ENCODE measurements at places on chromosomes 3 and 15.

- no peaks in the 10 kb centered on the region for H3K27me3 ChIP-seq
- no peak for DNase-seq
- H3K4me3 ChIP-seq = no peak overlapping the region
- no peaks in the 10 kb centered on the region for H3K36me3 ChIP-seq
- H3K27ac ChIP-seq = no peak overlapping the region
Observed at GRCh38 chr3:149832086-149832485, 19.1 kb downstream of the RNF13 start.

DNA sequence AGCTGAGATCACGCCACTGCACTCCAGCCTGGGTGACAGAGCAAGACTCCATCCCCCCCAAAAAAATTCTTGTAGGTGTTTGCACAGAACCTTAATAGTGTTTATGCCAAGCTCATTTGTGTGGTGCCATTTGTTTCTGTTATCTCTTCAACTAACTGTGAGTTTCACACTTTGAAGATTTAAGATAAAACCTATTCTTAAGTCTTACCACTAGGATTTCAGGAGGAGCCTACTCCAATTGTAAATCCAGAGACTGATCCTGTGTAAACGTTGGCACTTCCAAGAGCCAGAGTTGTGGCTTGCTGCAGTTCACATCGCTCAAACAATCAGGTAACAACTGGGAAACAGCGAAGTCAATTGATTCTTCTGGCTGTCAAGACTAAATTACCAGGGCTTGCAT lies 242.4 kb upstream of the SATB1 start:
- H3K27me3 ChIP-seq = no peaks in the 10 kb centered on the region
- no peaks in the 10 kb centered on the region for H3K36me3 ChIP-seq
- no peak overlapping the region for H3K4me3 ChIP-seq
- no peak for DNase-seq
- no peaks in the 10 kb centered on the region for H3K4me1 ChIP-seq

DNA sequence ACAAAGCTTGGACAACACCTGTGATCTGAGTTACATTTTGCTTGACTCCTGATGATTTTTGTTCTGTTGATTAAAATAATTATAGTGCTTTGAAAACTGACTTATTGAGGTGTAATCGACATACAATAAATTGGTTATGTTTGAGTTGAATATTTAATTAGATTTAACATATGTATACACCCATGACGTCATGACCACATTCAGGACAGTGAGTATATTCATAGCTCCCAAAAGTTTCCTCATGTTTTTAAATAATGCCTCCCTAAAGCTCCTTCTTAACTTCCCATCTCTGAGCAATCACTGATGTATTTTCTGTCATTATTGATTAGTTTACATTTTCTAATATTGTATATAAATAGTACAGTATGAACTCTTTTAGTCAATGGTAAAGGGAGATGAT lies 801.2 kb downstream of the PDCD6IP start:
- H3K4me1 ChIP-seq = no peaks in the 10 kb centered on the region
- no peak overlapping the region for H3K27ac ChIP-seq
- DNase-seq = no peak
- H3K36me3 ChIP-seq = no peaks in the 10 kb centered on the region

DNA sequence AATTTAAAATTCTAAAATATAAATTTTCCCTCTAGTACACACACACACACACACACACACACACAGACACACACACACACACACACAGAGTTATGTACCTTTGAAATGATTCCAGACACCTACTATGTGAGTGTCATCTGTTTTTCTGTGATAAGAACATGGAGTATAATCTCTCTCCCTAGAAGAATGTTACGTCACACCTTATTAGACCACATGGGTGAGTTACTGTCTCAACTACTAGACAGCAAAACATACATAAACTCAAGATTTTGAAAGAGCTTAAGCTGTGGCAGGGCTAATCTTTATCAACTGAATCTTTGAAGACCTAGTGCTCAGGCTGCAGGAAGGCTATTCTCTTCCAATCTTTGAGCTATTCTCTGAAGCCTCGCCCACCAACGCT lies 385.9 kb upstream of the BCHE start:
- no peaks in the 10 kb centered on the region for H3K4me1 ChIP-seq
- no peaks in the 10 kb centered on the region for H3K36me3 ChIP-seq
- H3K4me3 ChIP-seq = no peak overlapping the region
- no peak for DNase-seq
- H3K27me3 ChIP-seq = no peaks in the 10 kb centered on the region
- H3K27ac ChIP-seq = no peak overlapping the region

DNA sequence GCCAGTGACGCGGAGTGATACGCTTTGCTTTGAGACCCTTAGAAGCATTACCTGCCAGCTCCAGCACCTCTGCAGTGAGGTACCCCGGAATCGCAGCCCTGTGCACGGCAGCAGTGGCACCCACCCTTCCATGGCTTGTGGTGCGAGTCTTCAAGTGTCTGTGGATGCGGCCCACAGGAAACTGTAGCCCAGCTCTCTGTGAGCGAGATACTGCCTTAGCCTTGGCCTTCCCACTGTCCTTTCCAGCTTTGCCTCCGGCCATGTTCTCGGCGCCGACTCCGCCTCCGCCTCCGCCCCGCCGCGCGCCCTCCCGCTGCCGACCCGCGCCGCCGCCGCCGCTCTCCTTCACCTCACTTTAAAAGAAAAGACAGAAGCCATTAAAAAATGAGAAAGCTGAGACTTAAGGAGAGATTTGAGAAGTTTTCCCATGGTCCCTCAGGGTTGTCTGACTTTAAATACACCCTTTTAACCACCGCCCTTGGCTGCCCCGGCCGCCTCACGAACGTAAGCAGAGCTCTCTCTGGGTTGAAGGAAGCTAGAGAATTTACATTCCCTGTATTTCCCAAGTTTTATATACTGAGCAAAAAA lies 78.5 kb upstream of the FAM174B start:
- H3K36me3 ChIP-seq = no peaks in the 10 kb centered on the region
- H3K27me3 ChIP-seq = no peaks in the 10 kb centered on the region
- H3K4me1 ChIP-seq = no peaks in the 10 kb centered on the region
- DNase-seq = no peak
- peak overlapping the region; percentile 32 for H3K27ac ChIP-seq

DNA sequence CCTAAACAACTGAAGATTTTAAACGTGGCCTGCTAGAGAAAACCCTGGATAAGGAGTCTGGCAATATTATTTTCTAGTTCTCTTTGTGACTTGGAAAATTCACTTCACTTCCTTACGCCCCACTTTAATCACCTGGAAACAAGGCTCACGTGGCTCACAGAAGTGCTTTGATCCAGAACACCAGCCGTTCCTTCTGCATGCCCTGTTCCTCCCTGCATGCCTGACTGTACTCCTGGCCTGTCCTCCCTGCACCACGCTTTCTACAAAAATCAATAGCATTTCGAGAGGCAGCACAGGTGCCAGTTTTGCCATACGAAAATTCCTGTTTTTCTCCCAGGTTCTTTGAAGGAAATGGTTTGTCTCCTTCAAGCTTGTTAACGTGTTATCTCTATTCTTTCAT lies 474.2 kb upstream of the RGMA start:
- no peaks in the 10 kb centered on the region for H3K36me3 ChIP-seq
- H3K27ac ChIP-seq = no peak overlapping the region
- no peak overlapping the region for H3K4me3 ChIP-seq
- H3K27me3 ChIP-seq = no peaks in the 10 kb centered on the region

DNA sequence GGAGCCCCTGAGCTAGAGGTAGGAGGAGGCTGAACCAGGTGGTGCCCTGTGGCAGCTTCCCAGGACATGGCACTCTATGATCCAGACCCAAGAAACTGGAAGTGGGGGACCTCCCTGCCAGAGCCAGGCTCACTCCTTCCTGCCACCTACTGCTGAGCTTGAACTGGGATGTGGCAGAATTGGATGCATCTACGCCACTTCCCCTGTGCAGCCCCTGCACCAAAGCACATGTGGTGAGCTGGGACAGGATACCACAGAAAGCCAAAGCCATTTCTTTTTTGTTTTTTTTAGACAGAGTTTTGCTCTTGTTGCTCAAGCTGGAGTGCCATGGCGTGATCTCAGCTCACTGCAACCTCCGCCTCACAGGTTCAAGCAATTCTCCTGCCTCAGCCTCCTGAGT lies 518.0 kb upstream of the PPP2R3A start:
- H3K4me3 ChIP-seq = no peak overlapping the region
- DNase-seq = no peak
- H3K4me1 ChIP-seq = no peaks in the 10 kb centered on the region
- H3K27me3 ChIP-seq = no peaks in the 10 kb centered on the region

- no peak overlapping the region for H3K4me3 ChIP-seq
- no peaks in the 10 kb centered on the region for H3K27me3 ChIP-seq
- H3K4me1 ChIP-seq = no peaks in the 10 kb centered on the region
- H3K27ac ChIP-seq = no peak overlapping the region
Observed at GRCh38 chr15:63603516-63603915, 6.3 kb downstream of the FBXL22 start.

DNA sequence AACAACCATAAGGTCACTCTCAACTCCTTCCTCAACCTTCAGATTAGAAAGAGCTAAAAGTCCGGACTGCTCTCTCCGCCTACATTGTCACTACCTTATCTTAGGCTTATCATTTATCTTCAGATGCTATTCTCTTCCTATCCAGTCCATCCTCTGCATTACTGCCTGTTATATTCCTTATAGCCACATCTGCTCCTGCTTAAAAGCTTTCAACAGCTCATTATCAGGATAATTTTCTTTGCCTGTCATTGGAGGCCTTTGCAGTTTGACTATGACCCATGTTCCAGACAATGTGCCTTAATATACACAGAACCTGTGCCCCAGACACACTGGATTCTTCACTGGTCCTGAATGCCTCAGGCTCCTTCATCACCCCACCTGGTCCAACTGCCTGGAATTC lies 184.1 kb upstream of the SETMAR start:
- H3K4me1 ChIP-seq = no peaks in the 10 kb centered on the region
- no peaks in the 10 kb centered on the region for H3K27me3 ChIP-seq
- H3K36me3 ChIP-seq = no peaks in the 10 kb centered on the region
- DNase-seq = no peak
- no peak overlapping the region for H3K27ac ChIP-seq

DNA sequence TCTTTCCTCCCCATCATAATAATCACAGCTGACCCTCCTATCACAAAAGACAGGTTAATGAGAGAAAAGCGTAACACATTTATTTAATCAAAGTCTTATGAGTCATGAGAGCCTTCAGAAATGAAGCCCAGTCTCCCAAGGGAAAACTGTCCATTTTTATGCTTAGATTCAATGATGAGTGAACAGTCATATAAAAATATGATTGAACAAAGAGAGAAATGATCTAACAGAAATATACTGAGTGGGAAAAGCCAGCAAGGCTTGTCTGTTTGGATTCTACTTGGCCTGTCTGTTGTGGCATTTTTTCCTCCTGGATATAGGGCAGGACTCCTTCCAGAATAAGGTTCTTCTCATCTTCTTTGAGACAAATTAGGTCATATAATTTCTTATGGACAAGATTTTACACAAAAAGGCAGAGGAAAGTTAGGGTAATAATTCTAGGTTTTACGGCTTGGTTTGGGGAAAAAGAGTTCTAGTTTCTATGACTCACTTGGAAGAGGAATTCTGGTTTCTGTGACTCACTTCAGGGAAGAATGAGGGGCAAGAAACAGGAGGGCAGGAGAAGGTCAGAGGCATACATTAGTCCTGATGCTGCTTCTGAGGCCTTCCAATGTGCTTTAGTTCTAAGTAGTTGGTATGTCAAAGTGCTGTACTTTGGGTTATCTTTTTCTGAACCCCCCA lies 534.2 kb downstream of the ZIC1 start:
- no peak overlapping the region for H3K27ac ChIP-seq
- H3K36me3 ChIP-seq = no peaks in the 10 kb centered on the region
- H3K4me1 ChIP-seq = no peaks in the 10 kb centered on the region

- no peaks in the 10 kb centered on the region for H3K27me3 ChIP-seq
- H3K27ac ChIP-seq = peak overlapping the region; percentile 68
- no peaks in the 10 kb centered on the region for H3K36me3 ChIP-seq
- no peak for DNase-seq
- H3K4me3 ChIP-seq = no peak overlapping the region
Observed at GRCh38 chr3:24480497-24480896, 14.2 kb downstream of the THRB start.
